ENCODE measurements at places on chromosomes 2 and 18.

DNA sequence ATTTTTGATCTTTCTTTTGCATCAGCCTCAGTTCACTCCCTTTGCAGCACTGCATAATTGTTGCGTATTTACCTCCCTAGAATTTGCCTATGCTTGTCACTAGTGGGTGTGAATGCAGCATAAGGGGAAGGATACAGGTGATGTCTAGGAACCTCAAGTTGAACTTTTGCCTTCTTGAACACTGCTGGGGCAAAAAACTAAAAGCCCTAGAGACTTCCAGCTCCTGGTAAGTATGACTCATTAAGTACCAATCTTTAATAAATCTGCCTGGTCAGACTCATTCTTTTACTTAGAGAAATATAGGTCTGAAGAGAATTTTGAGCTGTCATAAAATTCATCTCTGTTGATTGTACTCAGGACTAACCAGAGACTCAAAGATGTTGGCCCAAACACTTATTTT lies 547.3 kb upstream of the FANCL start:
- no peak for DNase-seq

DNA sequence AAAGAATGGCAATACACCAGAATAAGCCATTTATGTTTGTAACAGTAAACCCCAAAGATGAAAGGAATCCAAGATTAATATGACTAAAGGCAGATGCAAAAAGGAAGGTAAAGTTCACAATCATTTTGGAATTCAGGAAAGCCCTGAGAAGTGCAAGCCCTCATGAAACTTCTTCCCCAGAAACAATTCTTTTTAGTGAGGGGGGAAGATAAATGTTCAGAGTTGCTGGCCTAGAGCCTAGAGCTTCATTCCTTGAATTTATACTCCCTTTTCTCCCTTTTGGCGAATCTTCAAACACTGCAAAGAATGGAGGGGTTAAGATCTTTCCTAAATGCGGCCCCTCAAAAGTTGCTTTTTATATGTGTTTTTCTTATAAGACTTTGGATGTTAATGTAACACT lies 368.8 kb downstream of the MEIS1 start:
- DNase-seq, result no peak

GRCh38 chr2:212387146-212387545 lies 151.5 kb downstream of the ERBB4 start:
- no peak for DNase-seq

GRCh38 chr2:8080063-8080462 lies 601.8 kb upstream of the ID2 start:
- DNase-seq, result no peak

DNA sequence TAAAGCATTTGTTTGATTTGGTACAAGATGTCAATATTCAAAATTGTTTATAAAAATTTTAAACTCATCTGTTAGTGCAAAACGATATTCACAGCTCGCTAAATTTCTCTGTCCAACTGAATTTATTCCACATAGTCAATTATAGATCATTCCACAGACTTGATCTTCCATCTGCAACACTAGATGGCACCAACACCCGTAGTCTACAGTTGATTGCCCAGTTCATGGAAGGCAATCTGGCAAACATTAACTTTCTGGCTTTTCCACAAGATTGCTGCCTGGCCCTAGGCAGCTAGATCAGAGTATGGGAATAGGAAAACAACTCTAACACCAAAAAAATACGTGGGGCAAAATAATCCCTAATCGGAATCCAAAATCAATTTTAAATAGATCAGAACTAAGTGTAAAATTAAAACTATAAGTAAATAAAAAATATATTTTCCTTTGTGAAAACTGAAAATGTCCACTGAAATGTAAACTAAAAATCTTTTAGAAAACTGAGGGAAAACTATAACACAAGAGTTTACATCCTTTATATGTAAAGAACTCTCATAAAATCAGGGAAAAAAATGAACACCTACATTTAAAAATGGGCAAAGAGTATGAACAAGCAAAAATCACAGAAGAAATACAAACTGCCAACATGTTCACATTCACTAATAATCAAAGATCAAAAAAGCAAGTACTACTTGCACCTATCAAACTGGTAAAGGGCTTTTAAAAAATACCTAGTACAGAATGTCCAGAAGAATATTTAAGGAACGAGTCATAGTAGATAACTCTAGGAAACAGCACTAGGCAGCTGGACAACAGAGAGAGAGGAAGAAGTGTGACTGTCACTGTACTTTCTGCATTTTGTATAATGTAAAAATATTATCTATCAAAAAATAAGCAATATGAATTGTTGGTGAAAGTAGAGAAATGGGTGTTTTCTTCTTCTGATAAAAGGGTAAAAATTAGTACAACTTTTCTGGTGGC lies 35.0 kb downstream of the RTN4 start:
- DNase-seq, result no peak

GRCh38 chr2:9565436-9566153 lies 10.0 kb upstream of the ADAM17 start:
- DNase-seq, result peak; percentile 74

GRCh38 chr2:203887677-203888076 lies 20.1 kb downstream of the CTLA4 start:
- no peak for DNase-seq

GRCh38 chr2:237571551-237571950 lies 5.2 kb downstream of the PRLH start:
- no peak for DNase-seq

- DNase-seq, result no peak
These were observed 12.5 kb downstream of the KCNIP3 start for GRCh38 chr2:95309599-95309998.
